ENCODE measurements at places on chromosomes 4 and X.

GRCh38 chrX:74922922-74923543 lies 2.2 kb downstream of the NEXMIF start:
- H3K4me1 ChIP-seq = no peaks in the 10 kb centered on the region
- no peak overlapping the region for H3K4me3 ChIP-seq
- no peak overlapping the region for H3K27ac ChIP-seq
- DNase-seq = no peak
- no peaks in the 10 kb centered on the region for H3K27me3 ChIP-seq
- no peaks in the 10 kb centered on the region for H3K36me3 ChIP-seq

DNA sequence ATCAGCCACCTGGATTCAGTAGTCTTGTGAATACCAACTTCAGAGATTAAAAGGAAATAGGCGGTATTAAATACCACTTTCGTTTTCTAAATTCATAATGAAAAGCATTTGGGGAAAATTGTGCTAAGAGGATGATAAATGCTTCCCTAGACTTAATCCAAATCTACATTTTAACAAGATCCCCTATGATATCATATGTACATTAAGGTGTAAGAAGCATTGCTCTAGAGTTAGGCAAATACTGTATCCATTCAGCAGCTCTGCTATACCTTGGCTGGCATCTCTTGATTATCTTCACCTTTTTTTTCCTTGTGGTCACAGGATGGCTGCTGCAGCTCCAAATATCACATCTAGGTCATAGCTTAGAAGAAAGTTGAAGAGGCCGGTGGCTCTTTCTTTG lies 40.6 kb upstream of the PHEX start:
- H3K27ac ChIP-seq = no peak overlapping the region
- no peaks in the 10 kb centered on the region for H3K4me1 ChIP-seq
- no peaks in the 10 kb centered on the region for H3K27me3 ChIP-seq

GRCh38 chr4:9816285-9816684 lies 34.9 kb downstream of the DRD5 start:
- H3K27ac ChIP-seq = no peak overlapping the region
- H3K4me3 ChIP-seq = no peak overlapping the region
- no peak for DNase-seq

DNA sequence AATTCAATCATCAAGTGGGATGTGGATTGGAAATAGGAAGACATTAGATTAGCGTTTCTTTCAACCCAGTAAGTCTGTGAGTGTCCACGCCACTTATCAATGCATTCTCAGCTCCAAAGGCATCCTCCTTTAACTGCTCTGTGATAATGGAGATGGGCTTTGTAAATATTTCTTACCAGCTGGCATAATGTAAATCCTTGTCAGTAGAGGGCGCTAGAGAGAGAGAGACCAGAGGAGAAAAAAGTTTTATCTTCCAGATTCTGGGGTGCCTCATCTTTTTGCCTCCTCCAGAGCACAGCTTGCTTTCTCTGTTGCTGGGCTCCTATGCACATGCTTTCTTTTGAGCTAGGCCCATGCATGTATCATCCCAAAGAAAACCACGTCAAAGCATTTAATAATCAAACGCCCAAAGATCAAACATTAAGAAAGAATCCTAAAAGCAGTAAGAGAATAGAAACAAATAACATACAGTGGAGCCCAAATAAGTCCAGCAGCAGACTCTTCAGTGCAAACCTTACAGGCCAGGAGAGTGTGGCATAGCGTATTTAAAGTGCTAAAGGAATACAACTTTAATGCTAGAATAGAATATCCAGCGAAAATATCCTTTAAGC lies 9.6 kb upstream of the MTMR1 start:
- no peak overlapping the region for H3K4me3 ChIP-seq
- H3K4me1 ChIP-seq = no peaks in the 10 kb centered on the region
- DNase-seq = peak; percentile 50
- H3K36me3 ChIP-seq = no peaks in the 10 kb centered on the region
- no peak overlapping the region for H3K27ac ChIP-seq
- no peaks in the 10 kb centered on the region for H3K27me3 ChIP-seq

DNA sequence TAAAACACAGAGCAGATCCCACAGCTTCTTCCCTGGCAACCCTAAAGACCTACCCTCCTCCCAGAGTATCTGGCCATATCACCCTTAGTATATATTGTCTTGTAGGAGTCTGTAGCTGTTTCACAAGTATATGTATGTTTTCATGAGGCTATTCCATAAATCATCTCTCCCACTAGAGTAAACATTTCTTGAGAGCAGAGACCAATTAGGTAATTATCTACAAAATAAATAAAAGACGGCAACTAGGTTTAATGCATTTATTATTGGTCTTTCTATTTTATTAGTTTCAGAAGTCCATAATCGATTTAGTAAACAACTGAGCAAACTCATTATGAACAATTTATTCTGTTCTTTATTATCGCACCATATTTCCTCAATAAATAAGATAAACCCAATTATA lies 7.0 kb downstream of the ACOT9 start:
- no peaks in the 10 kb centered on the region for H3K27me3 ChIP-seq
- no peak overlapping the region for H3K4me3 ChIP-seq
- no peak for DNase-seq
- no peaks in the 10 kb centered on the region for H3K4me1 ChIP-seq

- H3K4me1 ChIP-seq = no peaks in the 10 kb centered on the region
- H3K27me3 ChIP-seq = no peaks in the 10 kb centered on the region
- no peak overlapping the region for H3K27ac ChIP-seq
- no peaks in the 10 kb centered on the region for H3K36me3 ChIP-seq
- no peak for DNase-seq
Observed at GRCh38 chrX:69229436-69229835, 64.2 kb upstream of the PJA1 start.

DNA sequence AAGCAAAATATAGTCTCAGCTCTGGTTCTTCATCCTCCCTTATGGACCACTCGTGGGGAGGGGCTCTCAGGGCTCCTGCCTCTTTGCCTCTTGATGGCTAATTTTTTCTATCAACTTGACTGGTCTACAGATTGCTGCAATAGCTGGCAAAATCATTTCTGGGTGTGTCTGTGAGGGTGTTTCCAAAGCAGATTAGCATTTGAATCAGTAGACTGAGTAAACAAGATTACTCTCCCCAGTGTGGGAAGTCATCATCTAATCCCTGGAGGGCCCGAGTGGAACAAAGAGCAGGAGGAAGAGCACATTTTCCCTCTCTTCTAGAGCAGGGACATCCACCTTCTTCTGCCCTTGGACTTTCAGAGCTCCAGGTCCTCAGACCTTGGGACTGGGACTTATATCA lies 153.5 kb downstream of the STK32B start:
- H3K36me3 ChIP-seq = no peaks in the 10 kb centered on the region
- DNase-seq = no peak
- H3K4me3 ChIP-seq = no peak overlapping the region

GRCh38 chr4:20462426-20463175 lies 210.9 kb downstream of the SLIT2 start:
- no peak for DNase-seq
- no peak overlapping the region for H3K27ac ChIP-seq
- no peak overlapping the region for H3K4me3 ChIP-seq
- no peaks in the 10 kb centered on the region for H3K36me3 ChIP-seq
- no peaks in the 10 kb centered on the region for H3K4me1 ChIP-seq

DNA sequence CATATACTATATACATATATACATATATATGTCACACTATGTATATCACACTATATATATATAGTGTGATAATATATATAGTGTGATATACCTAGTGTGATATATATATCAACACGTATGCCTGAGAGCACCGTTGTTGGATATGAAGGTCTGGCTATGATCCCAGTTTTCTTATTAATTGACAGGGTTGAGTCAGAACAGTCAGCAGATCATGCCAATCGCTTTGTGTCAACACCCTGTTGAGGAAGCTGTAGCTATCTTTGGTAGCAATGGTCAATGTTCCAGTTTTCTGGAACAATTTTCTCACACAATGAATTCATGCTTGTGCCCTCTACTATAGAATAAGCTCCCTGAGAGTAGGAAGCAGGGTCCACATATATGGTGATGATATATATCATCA lies 496.0 kb upstream of the AGA start:
- no peaks in the 10 kb centered on the region for H3K4me1 ChIP-seq
- DNase-seq = no peak
- H3K27ac ChIP-seq = no peak overlapping the region

GRCh38 chr4:157141976-157142375 lies 66.0 kb downstream of the GLRB start:
- no peaks in the 10 kb centered on the region for H3K4me1 ChIP-seq
- no peak overlapping the region for H3K27ac ChIP-seq
- H3K27me3 ChIP-seq = no peaks in the 10 kb centered on the region
- no peaks in the 10 kb centered on the region for H3K36me3 ChIP-seq
- no peak for DNase-seq

DNA sequence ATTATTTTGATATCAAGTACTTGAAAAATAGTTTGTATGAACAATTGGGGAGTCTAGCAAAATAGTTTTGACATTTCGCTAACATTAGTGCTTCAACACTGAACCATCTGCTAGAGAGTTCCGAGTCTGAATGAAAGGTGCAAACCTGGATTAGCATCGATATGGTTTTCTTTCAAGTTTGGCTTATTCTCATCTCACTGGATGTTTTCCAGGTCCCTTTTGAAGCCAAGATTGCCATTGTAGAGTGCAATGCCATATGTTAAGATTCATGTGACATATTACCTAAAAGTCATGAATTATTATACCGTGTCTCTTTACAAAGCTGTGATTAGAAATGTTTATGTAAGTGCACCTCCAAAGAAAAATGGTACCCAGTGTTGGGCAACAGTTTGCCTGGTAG lies 36.8 kb upstream of the NAA11 start:
- H3K27ac ChIP-seq = no peak overlapping the region
- no peaks in the 10 kb centered on the region for H3K36me3 ChIP-seq
- H3K4me1 ChIP-seq = no peaks in the 10 kb centered on the region

DNA sequence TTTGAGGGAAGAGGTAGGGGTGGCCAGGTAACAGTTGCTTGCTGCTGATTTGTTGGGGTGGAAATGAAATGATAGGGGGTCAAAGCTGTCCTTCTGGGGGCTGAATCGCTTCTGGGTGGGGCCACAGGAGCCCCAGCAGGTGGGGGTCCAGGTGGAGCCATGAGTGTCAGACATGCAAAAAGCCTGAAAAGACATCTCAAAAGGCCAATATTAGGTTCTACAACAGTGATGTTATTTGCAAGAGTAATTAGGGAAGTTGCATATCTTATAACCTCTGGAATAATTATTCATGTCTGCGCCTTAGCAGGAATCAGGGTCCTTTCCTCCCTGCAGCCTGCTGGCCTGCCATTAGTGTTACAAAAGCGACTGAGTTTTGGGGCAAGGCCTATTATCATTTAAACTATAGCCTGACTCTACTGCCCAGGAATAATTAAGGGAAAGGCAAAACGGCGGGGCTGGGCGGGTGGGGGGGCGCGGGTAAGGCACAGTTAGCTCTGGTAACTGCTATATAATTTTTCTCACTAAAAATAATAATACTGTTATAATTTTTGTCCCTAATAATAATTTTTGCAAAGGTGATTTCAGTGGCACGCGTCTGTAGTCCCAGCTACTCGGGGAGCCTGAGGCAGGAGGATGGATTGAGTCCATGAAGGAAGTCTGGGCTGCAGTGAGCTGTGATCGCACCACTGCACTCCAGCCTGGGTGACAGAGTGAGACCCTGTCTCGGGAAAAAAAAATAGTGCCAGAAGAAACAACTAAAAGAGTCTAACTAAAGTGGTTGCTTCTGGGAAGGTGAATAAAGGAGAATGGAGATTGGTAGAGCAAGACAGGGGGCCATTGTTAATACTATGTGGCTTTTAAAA lies 145.7 kb downstream of the MAGEB17 start:
- no peaks in the 10 kb centered on the region for H3K27me3 ChIP-seq
- no peak overlapping the region for H3K27ac ChIP-seq
- no peak overlapping the region for H3K4me3 ChIP-seq
- no peaks in the 10 kb centered on the region for H3K4me1 ChIP-seq
- no peak for DNase-seq

- H3K4me3 ChIP-seq = no peak overlapping the region
- no peak overlapping the region for H3K27ac ChIP-seq
- H3K36me3 ChIP-seq = no peaks in the 10 kb centered on the region
- no peak for DNase-seq
Observed at GRCh38 chr4:12697970-12698369, 786.2 kb downstream of the RAB28 start.

DNA sequence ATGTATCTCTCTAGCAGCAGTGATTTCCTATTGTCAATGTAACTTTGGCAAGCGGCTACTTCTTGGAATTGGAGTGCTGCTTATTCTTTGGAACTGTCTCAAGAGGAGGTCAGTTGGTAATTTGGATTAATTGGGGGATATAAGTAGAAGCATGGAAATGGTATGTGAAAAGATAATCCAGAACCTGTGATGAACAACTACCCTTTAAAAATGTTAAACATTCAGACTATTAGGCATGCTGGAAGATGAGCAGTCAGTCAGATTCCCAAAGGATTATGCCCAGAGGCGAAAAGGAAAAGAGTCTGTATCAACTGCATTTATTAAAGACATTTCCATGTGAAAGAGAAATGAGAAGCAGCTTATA lies 62.5 kb downstream of the SEC24D start:
- no peak overlapping the region for H3K4me3 ChIP-seq
- H3K27me3 ChIP-seq = no peaks in the 10 kb centered on the region
- H3K27ac ChIP-seq = no peak overlapping the region
- no peaks in the 10 kb centered on the region for H3K4me1 ChIP-seq
- DNase-seq = no peak

- no peaks in the 10 kb centered on the region for H3K4me1 ChIP-seq
- H3K4me3 ChIP-seq = no peak overlapping the region
- no peak for DNase-seq
- H3K36me3 ChIP-seq = no peaks in the 10 kb centered on the region
- no peaks in the 10 kb centered on the region for H3K27me3 ChIP-seq
Observed at GRCh38 chr4:118077767-118078105, 43.5 kb downstream of the NDST3 start.

DNA sequence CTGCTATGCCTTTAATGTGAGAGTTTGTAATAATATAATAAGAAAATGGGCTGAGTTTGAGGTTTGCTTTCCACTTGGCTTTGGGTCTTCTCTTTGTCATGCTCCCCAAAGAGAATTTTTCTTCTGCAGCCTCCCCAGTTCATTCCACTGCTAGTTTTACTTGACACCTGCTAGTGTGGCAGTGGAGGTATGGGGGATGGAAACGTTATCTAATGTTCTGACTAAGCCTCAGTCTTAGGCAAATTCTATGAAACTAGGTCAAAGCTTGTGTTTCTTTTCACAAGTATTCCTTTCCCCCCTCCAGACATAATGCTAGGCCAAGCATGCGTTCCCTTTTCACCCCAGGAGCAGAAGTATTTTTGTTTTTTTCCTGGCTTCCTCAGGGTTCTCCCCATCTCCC lies 67.5 kb downstream of the PPP1R2C start:
- no peak for DNase-seq
- no peak overlapping the region for H3K27ac ChIP-seq
- no peaks in the 10 kb centered on the region for H3K36me3 ChIP-seq

- H3K4me3 ChIP-seq = no peak overlapping the region
- H3K4me1 ChIP-seq = no peaks in the 10 kb centered on the region
- no peaks in the 10 kb centered on the region for H3K36me3 ChIP-seq
Observed at GRCh38 chr4:108502356-108502755, 118.0 kb upstream of the RPL34 start.

GRCh38 chr4:13445841-13446790 lies 38.0 kb downstream of the RAB28 start:
- H3K4me1 ChIP-seq = no peaks in the 10 kb centered on the region
- H3K36me3 ChIP-seq = no peaks in the 10 kb centered on the region
- H3K4me3 ChIP-seq = no peak overlapping the region
- no peaks in the 10 kb centered on the region for H3K27me3 ChIP-seq
